ENCODE measurements at places on chromosomes 1 and 21.

DNA sequence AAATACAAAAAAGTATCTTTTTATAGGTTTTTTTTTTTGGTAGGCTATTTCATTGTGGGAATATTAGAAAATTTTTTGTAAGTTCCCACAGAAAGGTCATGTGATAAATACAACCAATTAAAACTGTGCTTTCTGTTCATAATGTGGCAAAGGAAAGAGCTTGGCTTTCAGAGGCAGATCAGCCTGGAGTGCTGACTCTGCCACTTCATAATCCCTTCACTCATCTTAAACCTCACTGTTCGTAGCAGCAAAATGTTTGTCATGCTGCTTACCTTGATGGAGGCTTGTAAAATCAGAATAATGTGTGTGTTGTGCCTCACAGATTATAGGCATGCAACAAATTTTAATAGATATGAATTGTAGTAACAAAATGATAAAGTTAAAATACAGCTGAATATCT lies 176.8 kb downstream of the ZP4 start:
- DNase-seq = no peak

- no peak for DNase-seq
Measured at GRCh38 chr1:81190003-81190402, 610.7 kb upstream of the ADGRL2 start.

GRCh38 chr1:19009882-19010321 lies 53.4 kb upstream of the IFFO2 start:
- DNase-seq = no peak

DNA sequence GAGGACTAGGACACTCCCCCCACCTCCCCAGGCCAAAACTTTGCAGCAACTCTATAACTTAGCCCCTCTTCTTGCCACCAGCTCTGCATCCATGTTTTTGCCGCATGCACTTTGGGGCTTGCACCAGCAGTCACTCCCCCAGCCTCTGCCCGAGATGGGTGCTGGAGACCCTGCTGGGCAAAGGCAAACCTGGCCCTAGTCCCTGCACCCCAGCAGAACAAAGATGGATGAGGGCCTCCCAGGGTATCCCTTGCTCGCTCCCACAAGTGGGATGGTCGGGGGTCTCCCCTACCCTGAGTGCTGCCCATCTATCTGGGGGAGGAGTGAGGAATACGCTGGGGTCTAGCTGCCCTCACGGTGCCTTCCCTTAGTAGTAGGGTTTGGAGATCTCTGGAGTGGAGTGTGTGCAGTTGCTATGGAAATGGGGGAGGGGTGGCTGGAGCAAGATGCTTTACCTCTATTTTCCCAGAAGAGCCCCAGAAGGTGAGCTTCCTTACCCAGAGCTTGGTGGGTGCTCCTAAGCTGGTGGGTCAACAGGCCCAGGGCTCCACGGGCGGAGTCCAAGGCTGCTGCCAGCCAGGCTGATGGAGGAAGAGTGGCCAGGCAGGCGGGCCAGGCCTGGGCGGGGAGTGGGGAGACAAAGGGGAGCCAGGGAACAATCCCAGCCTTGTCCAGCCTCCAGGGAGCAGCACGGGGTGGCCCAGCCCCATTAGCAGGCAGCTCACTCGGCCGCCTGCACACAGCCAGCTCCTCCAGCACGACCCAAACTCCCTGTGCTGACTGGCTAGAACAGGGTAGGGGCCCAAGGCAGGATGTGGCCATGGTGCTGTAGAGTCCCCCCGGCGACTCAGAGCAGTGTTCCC lies at the start of gene PAQR6:
Gene PAQR6, minus strand, starts transcription at position 597 of the 863 bp plus-strand sequence. CDS start 1,325 bp downstream, outside the sequence.
- DNase-seq = peak; percentile 28

- no peak for DNase-seq
Measured at GRCh38 chr1:38962560-38962959, 20.9 kb upstream of the RHBDL2 start.

GRCh38 chr1:211343607-211344006 lies 17.0 kb downstream of the TRAF5 start:
- no peak for DNase-seq

DNA sequence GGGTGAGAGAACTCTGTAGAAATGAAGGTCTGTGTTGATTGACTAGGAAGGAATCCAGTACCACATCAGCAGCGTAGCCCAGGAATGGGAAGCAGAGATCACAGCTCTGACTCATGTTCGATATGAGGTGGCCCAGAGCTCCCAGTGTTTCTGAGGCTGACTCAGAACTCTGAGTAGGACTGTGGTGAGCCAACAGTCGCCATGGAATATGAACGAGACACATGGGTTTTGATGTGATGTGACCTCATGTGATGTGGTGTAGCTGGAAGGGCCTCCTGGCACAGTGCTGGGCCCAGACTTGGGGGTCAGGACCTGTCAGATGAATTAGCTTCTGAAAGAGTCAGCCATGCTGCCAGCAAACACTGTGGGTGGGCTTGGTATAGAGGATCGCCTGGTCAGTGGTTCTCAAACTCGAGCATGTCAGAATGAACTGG lies 237.0 kb downstream of the MRPL39 start:
- DNase-seq = no peak

GRCh38 chr21:45278156-45278911 lies 9.4 kb downstream of the POFUT2 start:
- DNase-seq = no peak

DNA sequence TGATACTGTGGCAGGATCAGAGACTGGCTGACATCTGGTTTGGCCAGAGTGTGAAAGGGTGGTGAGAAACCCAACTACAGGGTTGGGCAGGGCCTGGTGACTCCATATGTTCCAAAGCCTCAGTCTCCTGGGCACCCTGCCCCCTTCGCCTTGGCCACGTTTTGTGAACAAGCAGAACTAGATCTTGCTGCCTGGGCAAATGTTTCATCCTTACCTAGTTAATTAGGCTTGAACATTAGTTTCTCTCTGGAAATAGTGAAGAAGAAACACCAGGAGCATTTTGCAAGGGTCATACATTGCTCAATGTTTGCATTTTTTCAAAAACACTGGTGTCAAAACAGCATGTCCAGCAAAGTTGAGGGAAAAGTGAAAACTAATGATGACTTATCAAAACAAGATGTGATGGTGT lies 60.5 kb downstream of the MAP3K7CL start:
- DNase-seq = no peak

- no peak for DNase-seq
Measured at GRCh38 chr1:158203693-158204457, 23.2 kb downstream of the CD1D start.

DNA sequence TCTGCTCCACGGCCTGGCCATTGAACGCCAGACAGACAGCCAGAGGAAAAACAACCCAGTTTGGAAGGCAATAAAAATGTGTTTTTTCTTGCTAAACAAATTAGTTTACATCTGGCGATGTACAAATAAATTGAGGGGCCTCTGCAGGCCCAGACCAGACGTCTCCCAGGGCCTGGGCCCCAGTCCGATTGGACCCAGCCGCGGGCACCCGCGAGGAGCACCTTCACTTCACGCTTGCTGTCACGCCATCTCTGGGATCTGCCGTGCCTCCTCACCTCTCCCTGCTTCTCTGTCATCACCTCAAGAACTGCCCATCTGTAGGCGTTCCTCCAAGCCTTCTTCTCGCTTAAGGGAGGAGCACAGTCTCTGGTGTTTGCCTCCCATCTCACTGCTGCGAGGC lies 61.5 kb downstream of the GLIS1 start:
- no peak for DNase-seq
